ENCODE measurements at places on chromosomes 1 and 21.

DNA sequence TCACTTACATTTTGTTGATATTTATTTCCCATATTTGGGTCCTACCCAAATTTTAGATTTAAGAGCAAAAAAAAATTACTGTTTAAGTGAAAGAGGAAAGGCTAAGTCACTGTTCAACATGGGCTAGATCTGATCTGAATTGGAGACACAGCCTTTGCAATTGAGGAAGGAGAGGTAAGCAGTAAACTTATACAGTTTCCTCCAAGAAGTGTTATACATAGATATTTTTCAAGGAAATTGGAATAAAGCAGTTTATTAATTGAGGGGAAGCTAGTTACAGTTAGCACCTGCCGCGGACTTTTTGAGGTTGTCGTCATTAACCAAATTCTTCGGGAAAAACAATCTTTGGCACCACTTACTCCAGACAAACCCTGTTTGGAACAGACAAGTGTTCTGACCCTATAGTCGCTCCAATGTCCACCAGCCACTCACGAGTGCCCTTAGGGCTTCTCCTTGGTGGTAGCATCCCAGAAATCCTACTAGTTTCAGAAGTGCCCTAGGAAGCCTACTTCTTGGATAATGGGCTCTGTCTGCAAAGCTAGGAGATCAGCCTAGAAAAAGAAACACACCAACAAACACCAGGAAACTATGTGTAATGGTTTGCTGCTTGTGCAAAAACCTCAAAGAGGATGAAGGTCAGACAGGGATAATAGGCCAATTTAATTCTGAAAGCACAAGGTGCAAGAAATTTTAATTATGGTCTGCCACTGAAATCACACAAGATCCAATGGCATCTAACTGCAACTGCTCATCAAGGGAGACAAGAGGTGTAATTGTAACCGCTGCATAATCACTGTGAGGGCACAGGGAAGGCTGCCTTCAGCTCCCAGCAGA, 2.5 kb downstream of the WLS start:
- no peak for DNase-seq

DNA sequence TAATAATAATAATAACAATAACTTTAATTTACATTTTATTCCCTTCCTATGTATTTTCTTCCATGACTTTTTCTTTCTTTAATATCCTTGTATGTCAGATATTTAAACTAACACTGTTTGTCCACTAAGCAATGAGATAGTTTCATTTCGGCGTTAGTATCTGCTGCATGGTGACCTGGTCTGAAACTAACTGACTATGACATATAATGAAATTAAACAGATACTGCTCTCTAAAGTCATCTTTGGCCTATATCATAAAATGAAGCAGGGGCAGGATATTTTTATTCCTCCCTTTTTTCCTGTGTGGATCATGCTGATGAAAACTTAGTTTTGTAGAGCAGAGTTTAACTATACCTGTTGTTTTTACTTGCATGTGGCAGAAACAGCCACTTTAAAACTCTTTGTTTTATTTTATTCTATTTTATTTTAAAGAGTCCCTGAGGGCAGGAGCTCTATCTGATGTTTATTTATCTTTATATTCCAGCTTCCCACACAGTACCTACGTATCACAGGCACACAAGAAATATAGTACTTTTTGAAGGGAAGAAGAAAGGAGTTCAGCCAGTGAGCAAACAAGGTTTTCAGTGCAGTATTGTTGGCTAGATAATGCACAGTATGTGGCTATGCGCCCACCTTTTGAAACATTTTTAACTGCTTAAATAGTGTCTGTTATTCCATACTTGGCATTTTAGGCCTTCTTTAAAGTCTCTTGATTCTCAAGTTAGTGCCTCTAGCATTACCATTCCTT, 165.6 kb downstream of the PHTF1 start:
- no peak for DNase-seq

DNA sequence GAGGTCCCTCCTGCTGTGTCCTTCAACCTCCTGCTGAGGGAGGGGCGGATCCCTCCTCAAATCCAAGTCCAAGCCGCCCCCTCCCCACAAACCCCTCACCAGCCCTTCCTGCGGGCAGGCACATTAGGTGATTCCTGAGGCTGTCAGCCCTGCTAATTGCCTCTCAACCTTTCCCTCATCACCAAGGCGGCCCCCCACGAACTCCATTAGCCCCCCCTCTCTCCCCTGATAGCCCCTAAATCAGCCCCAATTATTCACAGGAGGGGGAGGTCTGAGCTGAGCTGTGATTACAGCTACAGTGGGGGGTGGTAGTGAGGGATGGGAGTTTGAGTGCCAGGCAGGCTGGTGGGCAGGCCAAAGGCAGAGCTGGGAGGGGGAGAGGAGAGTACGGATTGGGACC, 5.8 kb upstream of the PEAR1 start:
- DNase-seq = no peak

DNA sequence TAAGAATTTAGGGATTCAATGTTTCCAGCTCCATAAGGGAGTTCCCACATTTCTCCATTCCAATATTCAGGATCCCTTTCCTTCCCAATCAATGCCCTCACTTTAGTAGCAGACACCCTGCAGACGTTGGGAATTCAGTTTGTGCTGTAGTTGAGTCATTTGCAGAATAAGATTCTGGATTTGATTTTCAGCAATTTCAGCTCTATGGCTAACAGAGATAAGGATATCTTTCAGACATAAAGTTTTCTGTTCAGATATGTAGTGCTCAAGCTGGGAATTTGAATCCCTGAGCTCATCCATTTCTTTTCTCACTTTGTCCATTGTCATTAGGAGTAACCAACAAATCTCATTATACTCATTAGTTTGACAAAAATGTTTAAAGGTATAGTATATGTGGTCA, 13.1 kb downstream of the MPZL1 start:
- no peak for DNase-seq

GRCh38 chr21:35360870-35361570, 311.9 kb upstream of the RUNX1 start:
- DNase-seq = no peak

- no peak for DNase-seq
These were observed 13.5 kb downstream of the OLFML2B start for GRCh38 chr1:162010175-162010506.
